ENCODE measurements at places on chromosomes 5 and 9.
A peak's percentile ranks its signal among the peaks of the same experiment; 100 is the strongest.

GRCh38 chr5:30331534-30331933 lies 862.0 kb upstream of the CDH6 start:
- no peak for DNase-seq

DNA sequence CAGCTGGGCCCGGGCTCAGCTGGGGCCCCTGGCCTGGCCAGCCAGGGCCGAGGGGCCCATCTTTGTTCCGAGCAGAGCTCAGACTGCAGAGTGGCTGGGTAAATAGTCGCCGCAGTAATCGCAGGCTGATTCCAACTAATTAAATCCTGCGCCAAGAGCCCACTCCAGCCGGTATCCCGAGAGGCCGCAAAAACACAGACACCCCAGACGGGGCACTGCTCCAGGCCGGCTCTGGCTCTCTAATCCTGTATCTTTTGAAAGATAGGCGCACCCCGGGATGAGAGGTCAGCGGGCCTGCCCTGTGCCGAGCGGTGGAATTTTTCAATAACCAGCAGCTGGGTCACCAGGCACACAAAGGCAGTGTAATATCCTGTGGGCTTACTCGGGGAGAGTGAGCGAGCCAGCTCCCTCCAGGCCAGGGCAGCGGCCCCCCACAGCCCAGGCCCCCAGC lies 57.7 kb downstream of the LMX1B start:
- DNase-seq, result no peak

GRCh38 chr5:150640311-150641005 lies at the start of gene SYNPO:
Gene SYNPO, plus strand, starts transcription at chr5:150640660. Its CDS starts 7,616 bp downstream, at chr5:150648276.
- peak; percentile 62 for DNase-seq

GRCh38 chr9:135146766-135147473 lies 59.5 kb downstream of the OLFM1 start:
- no peak for DNase-seq

DNA sequence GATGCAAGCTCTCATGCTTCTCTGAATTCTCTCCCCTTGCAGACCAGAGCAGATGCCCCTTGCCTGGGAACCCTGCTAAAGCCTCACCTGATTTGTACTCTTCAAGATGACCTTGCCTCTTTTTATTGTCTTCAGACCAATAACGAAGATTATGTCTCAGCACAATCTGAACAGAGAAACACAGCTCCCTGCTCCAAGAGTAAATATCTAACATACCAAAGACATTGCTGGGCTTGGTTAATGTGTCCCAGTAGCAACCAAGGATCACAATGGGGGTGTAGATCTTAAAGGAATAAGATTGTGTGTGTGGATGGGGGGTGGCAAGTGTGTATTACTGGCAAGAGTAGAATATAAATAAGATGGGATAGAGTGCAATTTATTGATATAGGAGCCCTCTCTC lies 67.6 kb upstream of the LHFPL2 start:
- DNase-seq, result no peak

DNA sequence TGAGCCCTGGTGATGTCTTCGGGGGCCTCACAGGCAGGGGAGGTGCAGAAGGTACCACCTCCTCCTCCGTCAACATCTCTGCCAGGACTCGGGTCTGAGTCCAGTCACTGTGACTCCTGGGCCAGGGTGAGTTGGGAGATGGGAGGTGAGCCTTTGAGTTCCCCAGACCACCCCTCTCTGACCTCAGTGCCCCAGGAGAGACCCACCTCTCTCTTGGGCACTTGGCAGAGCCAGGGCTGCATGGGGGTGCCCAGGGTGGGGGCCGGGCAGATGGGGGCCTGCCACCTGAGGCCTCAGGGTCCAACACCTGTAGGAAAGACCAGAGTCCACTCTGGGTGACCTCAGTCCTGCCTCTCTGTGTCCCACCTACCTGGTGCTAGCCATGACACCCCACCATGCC lies 6.8 kb downstream of the KIF12 start:
- DNase-seq, result no peak
